HCEC 1CT (cell line): ENCODE measurements at places on chromosomes 2 and 18.
A peak's percentile ranks its signal among the peaks of the same experiment; 100 is the strongest.

DNA sequence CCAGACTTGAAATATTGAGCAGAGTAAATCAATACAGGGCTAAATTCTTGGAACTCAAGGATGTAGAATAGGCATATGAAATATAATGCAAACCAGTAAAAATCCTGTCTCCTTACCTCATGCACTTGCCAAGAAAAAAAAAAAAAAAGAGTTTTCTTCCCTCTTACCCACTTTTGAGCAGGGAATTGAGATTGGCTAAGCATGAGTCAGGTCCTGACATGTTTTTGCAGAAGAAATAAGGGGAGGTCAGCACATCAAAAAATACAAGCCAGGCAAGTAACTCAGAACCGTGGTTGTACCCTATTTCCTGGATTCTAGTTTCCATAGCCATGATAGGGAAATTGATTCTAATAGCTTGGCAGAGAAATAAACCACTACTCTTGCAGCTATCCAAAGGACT, 1526.7 kb downstream of the LRP1B start:
- DNase-seq = peak; percentile 24

- no peak for DNase-seq
Observed at GRCh38 chr2:137173463-137173862, 408.1 kb downstream of the THSD7B start.

DNA sequence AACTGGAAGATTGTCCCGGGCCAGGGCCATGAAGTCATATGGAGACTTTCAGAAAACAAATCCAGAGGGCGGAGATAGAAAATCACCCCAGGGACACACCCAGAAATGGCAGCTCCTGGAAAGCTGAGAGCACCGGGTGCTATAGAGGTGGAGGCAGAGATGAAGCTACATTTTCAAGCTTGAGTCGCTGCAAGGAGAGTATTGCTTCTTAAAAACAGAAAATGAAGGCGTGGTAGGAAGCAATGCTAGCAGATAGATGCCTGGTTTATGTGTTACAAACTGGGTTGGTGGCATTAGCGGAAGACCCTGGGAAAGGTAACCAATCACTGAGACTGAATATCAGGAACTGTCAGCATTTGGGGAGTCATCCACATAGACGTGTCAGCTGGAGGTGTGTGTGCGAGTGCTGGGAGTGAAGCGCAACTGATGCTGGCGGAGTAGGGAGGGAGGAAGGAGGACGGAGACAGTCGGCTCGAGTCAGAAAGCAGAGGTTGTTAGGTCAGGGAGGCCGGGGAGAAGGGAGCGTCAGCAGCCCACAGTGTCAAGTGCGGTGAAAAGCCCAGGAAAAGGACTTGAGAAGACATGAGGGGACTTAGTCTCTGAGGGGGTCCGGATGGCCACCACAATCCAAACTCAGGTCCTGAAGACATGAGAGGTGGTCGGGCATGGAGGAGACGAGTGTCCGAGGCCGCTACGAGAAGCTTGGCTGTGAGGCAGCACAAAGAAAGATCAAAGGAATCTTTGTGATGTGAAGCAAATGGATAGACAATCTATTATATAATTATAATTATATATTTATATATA, 45.4 kb downstream of the C18orf63 start:
- no peak for DNase-seq

GRCh38 chr2:113117541-113118262, 9.7 kb upstream of the IL1RN start:
- no peak for DNase-seq

DNA sequence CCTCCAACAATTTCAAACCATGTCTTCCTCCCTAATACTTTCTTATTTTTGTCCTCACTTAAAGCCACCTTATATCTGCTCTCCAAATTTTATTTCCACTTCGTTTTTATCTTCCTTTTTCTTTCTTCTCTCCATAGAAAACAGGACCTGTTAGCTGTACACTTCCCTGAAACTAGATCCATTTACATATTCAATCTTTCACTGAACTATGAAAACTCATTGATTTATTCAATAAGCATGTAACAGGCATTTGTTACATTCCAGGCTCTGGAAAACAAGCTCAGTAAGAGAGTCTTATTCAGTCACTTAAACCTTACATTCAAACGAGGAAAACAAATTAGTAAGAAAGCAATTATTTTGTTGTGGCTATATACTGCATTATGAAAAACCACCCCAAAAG, 1225.3 kb downstream of the SUCLG1 start:
- DNase-seq = no peak

GRCh38 chr2:36886664-36887063, 79.7 kb downstream of the STRN start:
- peak; percentile 50 for DNase-seq
